ENCODE measurements at places on chromosomes 16 and 17.
A peak's percentile ranks its signal among the peaks of the same experiment; 100 is the strongest.

- no peak for DNase-seq
Observed at GRCh38 chr17:72236980-72237633, 116.3 kb downstream of the SOX9 start.

- no peak for DNase-seq
Observed at GRCh38 chr17:48637323-48638260, 11.4 kb upstream of the HOXB9 start.

GRCh38 chr17:74814453-74814852 is 38.3 kb upstream of the NAT9 start:
- no peak for DNase-seq

DNA sequence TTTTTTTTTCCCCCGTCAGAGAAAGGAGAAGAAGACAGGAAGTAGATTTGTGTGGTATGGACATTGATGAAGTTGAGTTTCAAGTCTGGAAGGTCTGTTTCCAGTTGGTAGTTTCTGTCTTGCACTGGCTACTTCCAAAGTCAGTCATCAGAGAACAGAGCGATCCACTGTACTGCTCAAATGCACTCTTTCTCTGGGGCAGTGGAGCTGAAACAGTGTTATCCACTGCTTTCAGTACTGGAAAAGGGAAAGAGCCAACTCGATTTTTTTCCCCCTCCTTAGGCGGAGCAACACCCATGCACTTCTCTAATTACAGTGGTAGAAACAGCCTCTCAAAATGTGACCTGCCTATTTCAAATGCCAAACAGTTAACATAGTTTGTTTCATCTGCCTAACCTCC is 7.4 kb downstream of the PRKCA start:
- DNase-seq: no peak

DNA sequence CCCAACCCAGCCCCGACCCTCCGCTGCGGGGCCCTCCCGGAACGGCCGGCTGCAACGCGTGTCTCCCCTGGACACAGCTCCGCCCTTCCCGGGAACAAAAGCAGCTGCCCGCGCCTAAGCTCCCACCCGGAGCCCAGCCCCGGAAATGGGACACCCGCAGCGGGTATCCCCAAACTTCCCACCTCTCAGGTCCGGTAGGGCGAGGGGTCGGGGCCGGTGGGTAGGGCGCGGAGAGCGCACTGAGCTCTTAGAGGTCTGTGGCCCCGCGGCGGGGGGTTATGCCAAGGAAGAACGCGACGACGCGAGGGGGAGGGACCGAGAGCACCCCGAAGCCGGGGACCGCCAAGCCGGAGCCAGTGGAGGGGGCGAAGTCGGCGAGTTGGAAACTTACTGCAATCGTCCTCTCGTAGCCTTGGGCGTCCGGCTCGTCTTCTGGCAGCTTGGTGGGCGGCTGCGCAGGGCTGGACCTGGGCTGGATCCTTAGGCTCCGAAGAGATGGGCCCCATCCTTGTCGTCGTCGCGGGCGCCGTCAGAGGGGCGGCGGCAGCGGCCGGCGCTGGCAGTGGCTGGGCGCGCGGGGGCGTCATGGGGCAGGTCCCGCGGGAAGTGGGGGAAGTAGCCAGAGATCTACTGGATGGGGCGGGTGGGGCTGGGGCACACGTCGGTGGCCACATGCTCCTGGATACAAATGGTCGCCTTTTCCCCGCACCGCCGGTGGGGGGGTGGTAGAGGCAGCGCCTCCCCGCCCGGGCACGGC is 6.9 kb downstream of the USP6 start:
- DNase-seq: no peak

DNA sequence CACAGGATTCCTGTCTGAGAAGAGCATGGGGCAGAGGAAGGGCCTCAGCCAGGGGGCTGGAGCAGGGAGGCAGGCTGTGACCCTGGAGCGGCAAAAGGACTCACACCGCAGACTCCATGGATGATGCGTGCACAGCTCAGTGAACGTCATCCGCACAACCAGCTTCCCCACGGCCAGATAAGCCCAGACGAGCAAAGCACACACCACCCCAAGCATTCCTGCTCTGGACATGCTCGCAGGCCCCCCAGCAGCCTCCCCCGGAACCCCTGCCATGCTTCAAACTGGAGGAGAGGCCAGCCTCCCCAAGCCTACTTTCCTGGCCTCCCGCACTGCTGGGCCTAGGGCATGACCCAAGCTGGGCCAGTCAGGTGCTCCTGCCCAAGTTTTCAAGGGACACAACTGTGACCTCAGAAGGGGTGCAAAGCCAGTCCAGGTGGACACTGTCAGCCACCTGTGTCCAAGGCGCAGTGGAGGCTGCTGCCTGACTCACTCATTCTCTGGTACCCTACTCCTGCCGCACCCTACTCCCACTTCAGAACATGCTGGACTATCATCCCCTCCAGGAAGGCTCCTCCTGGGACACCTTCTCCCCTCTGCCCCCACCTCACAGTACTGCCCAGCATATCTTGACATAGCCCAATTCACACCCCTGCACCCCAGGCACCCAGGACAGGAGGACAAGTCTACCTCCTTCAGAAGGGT is 4.8 kb downstream of the BCAR1 start:
- no peak for DNase-seq

- no peak for DNase-seq
Observed at GRCh38 chr17:37039269-37039668, 90.5 kb downstream of the AATF start.

DNA sequence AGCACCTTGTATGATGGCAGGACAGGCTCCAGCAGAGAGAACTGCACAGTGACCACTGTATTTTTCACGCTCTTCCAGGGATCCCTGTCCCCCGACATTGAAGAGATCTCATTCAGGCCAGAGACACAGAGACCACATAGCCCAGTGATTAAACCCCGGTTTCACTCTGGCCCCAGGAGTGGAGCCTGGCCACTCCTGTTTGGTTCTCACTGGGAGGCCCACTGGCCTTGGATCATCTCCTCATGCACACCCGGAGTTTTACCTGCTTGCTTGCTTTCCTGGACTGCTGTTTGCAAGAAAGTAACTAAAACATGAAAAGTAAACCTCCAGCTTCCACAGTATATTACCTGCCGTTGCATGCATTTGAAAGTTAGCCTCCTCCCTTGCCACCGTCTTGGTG is 13.2 kb upstream of the CLEC18C start:
- no peak for DNase-seq

GRCh38 chr16:67767953-67768352 is 38.4 kb downstream of the RANBP10 start:
- no peak for DNase-seq

DNA sequence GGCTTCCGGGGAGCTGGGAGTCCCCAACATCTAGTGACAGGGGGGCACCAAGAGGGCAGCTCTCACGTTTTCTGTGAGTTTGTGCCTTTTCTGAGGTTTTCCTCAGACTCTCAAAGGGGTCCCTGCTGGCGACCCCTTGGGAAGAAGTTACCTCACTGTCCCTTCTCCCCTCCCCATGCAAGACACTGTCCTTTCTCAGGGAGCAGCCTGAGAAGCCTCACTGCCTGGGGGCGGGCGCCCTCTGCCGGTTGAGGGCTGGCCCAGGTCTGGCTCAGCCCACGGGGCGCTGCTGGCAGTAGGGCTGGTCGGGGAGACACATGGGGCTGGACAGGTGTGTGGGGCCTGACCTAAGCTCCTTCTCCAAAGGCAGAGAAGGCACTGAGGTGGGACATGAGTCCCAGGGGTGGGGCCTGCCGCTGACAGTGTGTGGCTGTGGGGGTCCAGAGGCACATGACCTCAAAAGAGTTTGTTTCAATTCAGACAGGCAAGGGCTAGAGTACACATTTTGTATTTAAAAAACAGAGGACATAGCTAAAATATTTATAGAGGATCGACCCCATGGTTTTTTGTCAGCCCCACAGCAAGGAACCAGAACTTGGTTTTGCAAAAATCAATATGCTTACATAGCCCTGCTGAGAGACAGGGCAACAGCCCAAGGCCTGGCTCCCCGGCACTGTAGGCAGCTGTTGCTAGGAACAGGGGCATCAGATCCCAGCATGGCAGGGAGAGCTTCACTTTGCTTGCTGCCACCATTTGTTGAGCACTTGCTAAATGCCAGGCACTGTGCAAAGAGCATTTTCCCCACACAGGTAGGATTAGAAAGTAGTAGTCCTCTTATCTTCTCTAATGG is 18.5 kb upstream of the ALDH3A1 start:
- DNase-seq: peak; percentile 58

DNA sequence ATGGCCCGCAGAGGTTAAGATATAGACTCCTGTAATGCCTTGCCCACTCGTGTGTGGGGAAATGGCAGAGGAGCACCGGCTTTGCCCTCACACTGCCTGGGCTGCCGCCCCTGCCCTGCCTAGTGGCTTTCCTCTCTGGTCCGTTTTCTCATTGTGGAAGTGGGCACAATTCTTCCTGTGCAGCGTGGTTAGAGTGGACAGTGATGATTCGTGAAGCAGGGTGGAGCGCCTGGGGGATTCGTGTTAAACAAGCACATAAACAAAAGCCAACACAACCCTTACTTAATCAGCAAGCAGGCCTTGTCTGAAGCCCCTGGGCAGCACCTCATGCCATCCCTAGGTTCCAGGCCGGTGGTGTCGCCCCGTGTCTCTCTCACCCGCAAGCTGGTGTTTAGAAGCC is 269.7 kb downstream of the SEC14L1 start:
- DNase-seq: no peak

DNA sequence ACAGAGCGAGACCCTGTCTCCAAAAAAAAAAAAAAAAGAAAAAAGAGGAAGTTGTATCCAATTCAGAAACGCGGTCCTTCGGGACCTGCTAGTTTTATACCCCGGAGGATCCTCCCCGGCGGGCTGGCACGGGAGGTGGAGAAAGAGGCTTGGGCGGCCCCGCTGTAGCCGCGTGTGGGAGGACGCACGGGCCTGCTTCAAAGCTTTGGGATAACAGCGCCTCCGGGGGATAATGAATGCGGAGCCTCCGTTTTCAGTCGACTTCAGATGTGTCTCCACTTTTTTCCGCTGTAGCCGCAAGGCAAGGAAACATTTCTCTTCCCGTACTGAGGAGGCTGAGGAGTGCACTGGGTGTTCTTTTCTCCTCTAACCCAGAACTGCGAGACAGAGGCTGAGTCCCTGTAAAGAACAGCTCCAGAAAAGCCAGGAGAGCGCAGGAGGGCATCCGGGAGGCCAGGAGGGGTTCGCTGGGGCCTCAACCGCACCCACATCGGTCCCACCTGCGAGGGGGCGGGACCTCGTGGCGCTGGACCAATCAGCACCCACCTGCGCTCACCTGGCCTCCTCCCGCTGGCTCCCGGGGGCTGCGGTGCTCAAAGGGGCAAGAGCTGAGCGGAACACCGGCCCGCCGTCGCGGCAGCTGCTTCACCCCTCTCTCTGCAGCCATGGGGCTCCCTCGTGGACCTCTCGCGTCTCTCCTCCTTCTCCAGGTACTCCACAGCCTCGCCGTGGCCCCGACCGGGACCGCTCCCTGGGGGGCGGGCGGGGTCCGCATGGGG is at the start of gene CDH3:
CDH3 (plus strand) TSS at position 596 of the 779 bp plus-strand sequence; CDS start at position 666, 70 bp downstream.
- DNase-seq: no peak

DNA sequence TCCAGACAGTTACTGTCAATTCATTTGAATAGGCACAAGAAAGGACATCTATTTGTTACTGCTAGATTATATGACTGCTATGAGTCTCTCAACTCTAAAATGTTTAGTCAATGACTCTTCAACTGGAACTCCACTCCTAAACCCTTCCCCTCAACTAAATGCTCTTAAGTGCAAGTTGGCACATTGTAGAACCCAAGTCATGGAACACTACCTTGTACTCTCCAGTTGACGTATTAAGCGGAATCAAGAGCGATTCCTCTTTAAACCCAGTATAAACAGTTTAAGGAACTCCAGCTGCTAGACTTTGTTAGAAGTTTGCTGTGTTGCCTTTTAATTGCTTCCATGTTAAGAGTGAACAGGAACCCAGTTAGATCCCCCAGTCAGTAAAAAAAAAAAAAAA is 44.6 kb downstream of the STH start:
- DNase-seq: no peak

GRCh38 chr17:50026837-50027171 is 29.1 kb upstream of the ITGA3 start:
- DNase-seq: peak; percentile 88

DNA sequence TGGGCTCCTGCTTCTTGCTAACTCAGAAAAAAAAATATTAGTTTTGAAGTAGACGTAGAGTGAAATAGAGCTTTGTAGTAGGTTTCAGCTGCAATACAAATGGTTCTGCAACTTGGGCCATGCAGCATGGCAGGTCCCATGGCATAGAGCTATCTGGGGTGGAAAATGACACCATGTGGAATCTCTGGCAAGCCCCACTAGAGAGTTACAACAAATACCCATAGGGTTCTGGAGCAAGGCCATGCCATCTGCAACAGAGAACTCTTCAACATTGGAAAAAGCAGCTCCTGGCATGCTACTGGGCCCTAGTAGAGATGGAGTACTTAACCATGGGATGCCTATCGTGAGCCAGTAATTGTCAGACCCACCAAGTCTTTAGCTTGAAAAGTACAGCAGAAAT is 25.3 kb upstream of the RBBP6 start:
- DNase-seq: no peak

GRCh38 chr16:55433030-55433429 is 46.0 kb upstream of the MMP2 start:
- DNase-seq: no peak

DNA sequence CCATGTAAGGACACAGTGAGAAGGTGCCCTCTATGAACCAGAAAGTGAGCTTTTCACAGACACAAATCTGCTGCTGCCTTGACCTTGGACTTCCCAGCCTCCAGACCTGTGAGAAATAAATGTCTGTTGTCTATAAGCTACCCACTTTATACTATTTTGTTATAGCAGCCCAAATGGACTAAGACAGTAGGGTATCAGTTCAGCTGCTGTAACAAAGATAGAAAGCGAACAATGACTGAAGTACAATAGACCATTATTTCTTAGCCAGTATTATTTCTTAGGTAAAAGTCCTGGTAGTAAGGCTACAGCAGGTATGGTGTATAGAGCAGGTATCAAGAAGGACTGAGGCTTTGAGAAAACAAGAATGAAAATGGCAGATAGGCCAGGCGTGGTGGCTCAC is 117.0 kb downstream of the SLC39A11 start:
- DNase-seq: no peak

DNA sequence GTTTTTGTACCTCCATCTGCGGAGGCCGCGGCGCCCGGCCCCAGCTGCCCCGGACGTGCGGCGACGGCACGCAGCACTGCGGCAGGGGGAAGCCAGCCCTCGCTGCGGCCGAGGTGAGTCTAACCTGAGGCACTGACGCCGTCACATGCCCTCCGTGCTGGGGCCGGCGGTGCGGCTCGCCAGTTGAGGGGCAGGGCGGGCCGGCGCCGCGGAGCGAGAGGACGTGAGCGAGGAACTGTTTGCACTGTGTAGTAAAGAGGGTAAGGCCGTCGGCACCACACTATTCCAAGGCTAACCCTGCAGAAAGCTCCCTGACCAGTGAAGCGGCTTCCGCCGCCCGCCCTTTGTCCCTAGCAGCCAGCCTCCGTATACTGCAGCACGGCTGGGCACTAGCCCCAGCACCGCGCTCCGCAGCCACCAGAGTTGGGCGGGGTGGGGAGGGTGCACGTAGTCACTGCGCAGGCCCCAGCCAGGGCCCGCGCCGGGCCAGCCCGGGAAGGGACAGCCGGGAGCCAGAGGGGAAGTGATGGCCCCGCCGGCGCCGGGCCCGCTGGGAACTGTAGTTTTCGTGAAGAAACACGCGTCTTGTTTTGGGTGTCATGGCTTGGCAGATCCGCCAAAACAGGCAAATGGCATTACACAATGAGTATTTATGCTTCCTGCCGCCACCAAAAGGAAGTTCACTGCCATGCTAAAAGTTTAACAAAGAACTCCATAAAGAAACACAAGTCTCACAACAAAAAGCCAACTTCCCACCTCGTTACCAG is 580 bp upstream of the KANSL1 start:
- DNase-seq: peak; percentile 93

All from H4 (cell line).